ENCODE measurements at places on chromosomes 12 and 14.

DNA sequence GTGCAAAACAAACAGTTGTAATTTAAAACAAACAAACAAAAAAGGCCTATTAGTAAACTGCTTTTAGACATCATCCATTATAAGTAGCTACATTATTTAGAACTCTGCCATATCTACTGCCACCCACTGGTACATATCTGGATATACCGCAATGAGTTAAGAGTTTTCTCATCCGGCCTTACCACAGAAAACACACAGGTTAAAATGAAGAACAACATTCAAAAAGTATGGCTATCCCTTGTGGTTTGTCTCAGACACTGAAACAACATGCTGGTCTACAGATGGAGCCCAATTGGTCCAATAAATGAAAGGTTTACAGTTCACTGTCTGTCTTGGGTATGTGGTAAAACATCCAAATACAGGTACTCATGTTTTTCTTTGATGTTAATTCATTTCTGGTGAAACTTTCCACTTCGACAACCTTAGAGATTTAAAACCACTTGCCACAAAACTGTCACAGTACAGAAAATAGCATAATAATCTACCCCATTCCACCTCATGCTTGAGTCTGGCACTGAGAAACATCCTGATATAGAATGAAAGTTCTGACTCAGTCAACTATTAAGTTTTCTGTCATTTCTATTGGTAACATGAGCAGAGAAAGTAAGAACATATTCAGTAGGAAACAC is 354.3 kb downstream of the CEP128 start:
- DNase-seq: no peak

- no peak for DNase-seq
Observed at GRCh38 chr12:130117233-130117632, 45.0 kb upstream of the FZD10 start.

GRCh38 chr12:94621662-94622359 is 28.5 kb downstream of the TMCC3 start:
- DNase-seq: no peak

- DNase-seq: no peak
Observed at GRCh38 chr14:69101331-69101826, 51.5 kb downstream of the DCAF5 start.

DNA sequence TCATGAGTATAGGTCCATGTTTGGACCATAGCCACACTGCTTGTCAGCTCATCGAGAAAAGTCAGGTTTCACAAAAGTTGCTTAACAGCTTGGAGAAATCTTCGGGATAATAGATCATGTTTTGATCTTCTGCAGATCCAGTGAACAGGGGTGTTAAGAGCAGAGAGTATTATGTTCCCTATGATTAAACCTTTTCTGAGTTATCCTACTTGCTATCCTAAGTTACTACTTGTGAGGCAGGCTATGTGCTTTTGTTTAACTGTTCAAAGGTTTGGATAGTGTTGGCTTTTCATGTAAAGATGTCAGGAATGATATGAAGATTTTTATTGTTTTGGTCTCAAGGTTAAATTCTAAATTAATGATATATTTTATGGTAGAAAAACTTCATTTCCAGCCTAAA is 11.1 kb downstream of the NAA30 start:
- DNase-seq: no peak
